ENCODE measurements at places on chromosomes 3 and 15.

GRCh38 chr15:88803241-88803919 is at the start of gene ACAN:
Gene ACAN (plus strand): TSS chr15:88803436. CDS start chr15:88836207, 32,771 bp downstream.
- peak; percentile 18 for DNase-seq

GRCh38 chr3:46497556-46498265 is at the start of gene RTP3:
Gene RTP3 (plus strand): TSS chr3:46497976. CDS start chr3:46498063, 87 bp downstream.
- DNase-seq, result no peak

DNA sequence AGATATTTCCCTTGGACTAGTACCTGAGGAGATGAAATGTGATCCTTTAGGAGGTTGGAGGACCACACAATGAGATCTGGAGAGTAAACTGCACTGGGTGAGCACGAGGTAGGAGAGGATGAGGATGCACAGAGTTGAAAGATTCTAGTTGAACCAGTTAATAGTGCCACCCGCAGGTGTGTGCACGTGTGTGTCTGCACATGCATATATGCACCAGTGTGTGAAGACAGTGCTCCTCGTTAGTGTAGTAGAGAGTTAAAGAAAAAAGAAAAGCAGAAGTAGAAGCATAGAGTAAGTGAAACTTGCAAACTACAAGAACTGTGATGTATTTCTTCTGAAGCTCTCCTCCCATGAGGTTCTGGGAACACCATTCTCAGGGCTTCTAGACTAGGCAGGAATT is 8.4 kb downstream of the MED12L start:
- no peak for DNase-seq

DNA sequence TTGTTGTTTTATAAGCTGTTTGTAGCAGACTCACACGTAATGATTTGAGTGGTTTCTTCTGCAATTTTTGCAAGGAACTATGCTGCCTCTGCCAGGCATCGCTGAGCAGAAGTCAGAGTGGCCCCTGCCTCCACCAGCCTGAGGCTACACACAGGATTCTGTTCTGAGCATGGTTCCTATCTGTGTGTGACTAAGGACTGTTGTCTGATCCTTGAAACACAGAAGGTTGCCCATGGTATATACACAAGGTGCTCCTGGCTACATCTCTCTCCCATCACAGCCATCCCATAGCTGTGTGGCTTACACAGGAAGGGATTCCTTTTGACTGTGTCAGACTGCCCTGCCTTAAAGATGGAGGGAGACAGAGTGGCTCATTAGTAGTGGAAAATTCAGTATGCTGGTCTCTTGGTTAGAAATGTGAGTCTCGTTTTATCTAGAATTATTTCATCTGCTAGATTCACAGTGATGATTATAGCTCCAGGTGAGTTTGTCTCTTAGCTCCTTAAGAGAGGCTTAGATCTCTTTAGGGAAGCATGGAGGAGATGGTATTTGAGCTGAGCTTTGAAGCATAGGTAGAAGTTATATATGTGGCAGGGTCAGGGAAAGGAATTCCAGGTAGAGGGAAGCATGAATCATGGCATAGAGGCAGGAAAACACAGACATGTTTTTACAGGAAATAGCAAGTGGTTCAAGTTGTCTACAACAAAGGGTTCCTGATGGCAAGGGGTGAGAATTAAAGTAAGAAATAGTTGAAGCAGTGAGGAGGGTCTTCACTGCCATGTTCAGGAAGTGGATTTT is 37.5 kb downstream of the SNAPC5 start:
- DNase-seq, result no peak

- DNase-seq, result peak; percentile 15
These were observed 144.1 kb downstream of the RORA start for GRCh38 chr15:61084944-61085367.

GRCh38 chr15:28962851-28963710 is 77.3 kb downstream of the APBA2 start:
- no peak for DNase-seq

GRCh38 chr3:17626395-17626794 is 116.0 kb downstream of the TBC1D5 start:
- DNase-seq, result no peak

- DNase-seq, result no peak
These were observed 187.2 kb downstream of the CADPS start for GRCh38 chr3:62688050-62688449.

DNA sequence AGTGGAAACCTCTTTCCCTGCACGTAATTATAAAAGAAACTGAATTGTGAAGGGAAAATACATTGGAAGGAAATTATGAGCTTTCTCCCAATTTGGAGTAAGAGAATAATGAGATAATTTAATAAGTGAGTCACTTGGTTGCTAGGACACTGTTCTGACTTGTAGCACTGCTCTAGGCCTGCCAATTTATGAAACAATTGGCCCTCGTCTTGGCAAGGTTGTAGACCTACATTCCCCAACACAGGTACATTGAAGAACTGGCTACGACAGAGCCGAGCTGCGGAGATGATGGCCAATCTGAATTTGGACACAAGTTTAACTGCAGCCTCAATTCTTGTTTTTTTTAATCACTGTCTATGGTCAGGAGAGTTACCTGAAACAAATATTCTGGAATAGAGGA is 674.1 kb downstream of the MECOM start:
- no peak for DNase-seq

- no peak for DNase-seq
These were observed 44.7 kb downstream of the MYO1E start for GRCh38 chr15:59327942-59328341.

- no peak for DNase-seq
These were observed 16.6 kb upstream of the TTBK2 start for GRCh38 chr15:42937143-42937542.

DNA sequence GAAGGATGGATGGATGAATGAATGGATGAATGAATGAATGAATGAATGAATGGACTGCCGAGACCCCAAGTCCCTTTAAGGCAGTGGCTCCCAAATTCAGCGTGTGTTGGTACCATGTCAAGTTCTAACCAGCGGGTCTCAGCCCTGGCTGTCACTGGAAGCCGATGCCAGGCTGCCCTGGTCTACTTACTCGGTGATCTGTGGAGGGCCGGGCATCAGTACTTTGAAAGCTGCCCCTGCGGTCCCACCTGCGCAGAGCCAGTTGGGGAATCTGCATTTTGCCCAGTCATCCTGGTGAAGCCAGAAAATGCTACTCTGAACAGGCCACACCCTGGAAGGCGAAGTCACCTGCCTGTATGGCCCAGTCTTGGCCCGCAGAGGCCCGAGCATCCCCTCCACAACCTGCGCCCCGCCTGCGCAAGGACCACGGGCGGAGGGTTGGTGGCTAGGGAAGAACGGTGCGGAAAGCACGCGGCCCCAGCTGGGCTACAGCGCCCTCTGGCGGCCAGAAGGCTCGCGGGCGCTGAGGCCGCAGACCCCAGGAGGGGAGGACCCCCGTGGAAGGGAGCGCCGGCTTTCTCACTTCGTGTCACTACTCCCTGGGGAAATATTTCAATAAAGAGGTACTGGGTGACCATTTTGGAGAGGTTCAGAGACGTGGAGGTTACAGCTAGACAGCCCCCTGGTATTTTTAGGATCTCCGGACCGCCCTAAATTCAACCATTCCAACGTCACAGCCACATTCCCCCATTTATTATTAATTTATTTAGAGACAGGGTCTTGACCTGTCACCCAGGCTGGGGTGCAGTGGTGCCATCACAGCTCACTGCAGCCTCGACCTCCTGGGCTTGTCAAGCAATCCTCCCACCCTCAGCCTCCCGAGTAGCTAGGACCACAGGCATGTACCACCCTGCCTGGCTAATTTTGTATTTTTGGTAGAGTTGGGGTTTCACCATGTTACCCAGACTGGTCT is 34.9 kb downstream of the PRKCD start:
- peak; percentile 8 for DNase-seq

GRCh38 chr15:20348900-20349773 is 192.5 kb downstream of the GOLGA6L6 start:
- DNase-seq, result no peak

DNA sequence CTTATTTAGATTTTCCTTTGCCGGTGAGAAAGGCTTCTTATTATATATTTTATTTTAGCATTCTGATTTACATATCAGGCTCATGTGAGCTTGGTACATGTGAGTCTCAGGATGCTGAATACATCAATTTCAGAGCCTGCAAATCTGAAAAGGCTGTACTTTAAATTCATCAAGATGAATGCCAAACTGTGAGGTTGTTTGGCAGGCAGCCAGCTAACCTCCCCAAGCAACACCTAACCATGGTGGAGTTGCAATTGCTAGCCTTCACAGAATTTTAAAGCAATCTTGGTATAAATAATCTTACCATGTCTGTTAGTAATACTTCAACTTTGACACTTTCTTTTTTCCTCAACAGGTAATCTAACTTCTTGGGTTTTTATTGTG is 252.5 kb downstream of the CDIN1 start:
- DNase-seq, result peak; percentile 25

DNA sequence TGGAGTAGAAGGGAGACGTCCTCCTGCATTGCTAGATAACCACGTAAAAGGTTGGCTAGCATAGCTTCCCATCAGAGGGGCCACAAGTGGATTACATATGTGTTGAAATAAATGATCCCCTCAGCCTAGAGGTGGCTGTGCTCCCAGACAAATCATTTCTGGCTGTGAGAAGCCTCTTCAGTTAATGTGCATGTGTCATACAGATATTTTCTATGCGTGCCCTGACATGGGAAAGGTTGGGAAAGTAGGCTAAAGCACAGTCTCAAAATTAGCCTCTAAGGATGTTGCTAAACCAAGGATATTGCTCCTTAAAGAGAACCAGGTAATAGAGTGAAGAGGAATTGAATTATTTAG is 17.8 kb downstream of the USP3 start:
- peak; percentile 23 for DNase-seq

DNA sequence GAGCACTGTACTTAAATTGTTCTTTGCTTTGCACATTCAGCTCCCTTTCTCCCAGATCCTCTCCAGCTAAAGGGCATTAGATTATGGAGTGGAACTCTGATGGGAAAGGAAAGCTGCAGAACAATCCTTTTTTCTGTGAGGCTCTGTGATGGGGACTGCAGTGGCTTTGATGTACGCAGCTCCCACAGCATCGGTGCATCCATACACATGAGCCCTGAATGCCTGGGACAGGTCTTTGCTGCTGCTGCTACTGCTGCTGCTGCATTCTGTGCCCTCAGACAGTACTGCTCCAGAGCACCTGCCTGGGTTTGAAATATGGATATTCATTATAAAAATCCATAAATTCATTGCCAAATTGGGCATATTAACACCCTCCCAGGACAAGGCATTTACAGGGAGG is 164.4 kb downstream of the WDR76 start:
- no peak for DNase-seq

- DNase-seq, result no peak
These were observed 58.2 kb downstream of the AAGAB start for GRCh38 chr15:67196222-67196621.

- peak; percentile 55 for DNase-seq
These were observed 411.2 kb downstream of the NAALADL2 start for GRCh38 chr3:175270198-175270837.

GRCh38 chr15:25501828-25502446 is 63.1 kb upstream of the UBE3A start:
- peak; percentile 68 for DNase-seq

DNA sequence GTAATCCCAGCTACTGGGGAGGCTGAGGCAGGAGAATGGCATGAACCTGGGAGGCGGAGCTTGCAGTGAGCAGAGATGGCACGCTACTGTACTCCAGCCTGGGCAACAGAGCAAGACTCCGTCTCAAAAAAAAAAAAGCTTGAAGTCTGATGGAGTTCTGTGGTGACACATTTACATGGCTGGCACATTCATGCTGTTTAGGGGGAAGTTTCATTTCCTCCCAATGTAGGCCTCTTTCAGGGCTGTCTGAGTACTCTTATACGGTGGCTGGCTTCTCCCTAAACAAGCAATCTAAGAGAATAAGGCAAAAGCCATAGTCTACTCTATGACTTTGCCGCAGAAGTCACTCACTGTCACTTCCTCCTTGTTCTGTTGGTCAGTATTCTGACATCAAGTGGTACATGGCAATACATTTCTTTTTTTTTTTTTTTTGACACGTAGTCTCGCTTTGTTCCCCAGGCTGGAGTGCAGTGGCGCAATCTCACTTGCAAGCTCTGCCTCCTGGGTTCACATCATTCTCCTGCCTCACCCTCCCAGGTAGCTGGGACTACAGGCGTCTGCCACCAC is 41.2 kb downstream of the OIP5 start:
- no peak for DNase-seq

GRCh38 chr3:53039376-53039752 is 6.5 kb downstream of the SFMBT1 start:
- no peak for DNase-seq

DNA sequence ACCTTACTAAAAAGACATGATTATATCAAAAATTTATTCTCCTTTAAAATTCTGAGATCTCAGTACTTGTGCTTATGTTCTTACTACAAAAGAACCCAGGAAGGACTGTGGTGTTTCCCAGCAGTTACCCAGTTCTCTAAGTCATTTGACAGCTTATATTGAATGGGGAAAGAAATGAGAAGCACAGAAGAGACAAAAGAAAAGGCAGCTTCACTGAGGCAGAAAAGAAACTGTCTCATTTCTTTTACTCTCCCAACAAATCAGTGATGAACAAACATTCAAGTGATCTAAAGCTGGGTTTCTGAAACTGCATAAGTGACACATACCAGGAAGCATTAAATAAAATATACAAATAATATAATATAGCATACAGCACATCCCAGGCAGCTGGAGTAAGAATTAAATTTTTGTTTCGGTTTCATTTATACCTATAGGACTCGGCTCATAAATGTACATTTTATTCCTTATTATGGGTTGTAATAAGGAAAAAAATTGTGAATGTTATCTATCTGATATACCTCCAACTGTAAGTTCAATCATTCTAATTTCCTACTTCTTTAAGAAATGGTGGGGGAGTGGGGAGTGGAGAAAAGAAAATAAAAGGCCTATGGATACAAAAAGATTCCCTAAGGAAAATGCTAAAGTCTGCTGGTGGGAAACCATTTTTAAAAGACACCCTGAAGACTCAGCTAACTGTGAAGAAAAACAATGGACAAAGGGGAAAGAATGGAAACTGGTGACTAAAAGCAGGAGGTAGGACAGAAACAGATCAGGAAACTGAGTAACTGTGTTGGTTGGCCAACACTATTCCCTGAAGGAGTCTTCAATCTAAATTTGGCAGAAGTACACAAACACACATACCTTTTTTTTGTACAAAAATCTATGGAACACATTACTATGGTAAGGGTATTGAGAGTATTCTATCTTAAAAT is 156.8 kb downstream of the TBC1D5 start:
- DNase-seq, result no peak

GRCh38 chr3:188323067-188323842 is 169.3 kb downstream of the LPP start:
- DNase-seq, result no peak

- DNase-seq, result no peak
These were observed 14.1 kb downstream of the CMTM6 start for GRCh38 chr3:32488474-32489008.

GRCh38 chr3:171846597-171846996 is 3.4 kb downstream of the TMEM212 start:
- no peak for DNase-seq

DNA sequence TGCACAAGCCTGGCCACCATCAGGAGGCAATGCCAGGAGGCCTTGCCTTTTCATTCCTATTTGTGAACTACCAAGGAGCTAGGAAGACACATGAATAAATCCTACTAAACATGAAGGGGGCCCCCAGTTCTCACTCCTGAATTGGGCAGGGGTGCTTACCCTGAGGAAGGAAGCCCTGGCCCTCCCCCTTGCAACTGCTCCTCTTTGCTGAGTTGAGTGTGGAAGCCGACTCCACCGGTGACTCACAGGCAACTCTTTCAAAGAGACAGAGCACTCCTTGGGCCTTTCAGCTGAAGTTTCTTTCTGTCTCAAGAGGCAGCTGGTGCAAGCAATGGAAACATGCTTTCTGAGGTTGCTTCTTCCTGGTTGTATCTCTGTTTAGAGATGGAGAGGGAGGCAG is 1.7 kb downstream of the GABRG3 start:
- DNase-seq, result no peak
